ENCODE measurements at places on chromosomes 16 and 17.

GRCh38 chr17:42362245-42362961 is 25.8 kb downstream of the STAT3 start:
- no peak overlapping the region for H3K4me3 ChIP-seq
- H3K27me3 ChIP-seq: no peaks in the 10 kb centered on the region
- H3K27ac ChIP-seq: peak overlapping the region; percentile 43
- DNase-seq: peak; percentile 50
- peaks cover 97% of the 10 kb centered on the region for H3K4me1 ChIP-seq
- no peaks in the 10 kb centered on the region for H3K36me3 ChIP-seq

GRCh38 chr16:26816885-26817571 is 249.7 kb upstream of the C16orf82 start:
- no peaks in the 10 kb centered on the region for H3K36me3 ChIP-seq
- no peaks in the 10 kb centered on the region for H3K27me3 ChIP-seq
- no peak overlapping the region for H3K27ac ChIP-seq
- H3K4me1 ChIP-seq: no peaks in the 10 kb centered on the region

DNA sequence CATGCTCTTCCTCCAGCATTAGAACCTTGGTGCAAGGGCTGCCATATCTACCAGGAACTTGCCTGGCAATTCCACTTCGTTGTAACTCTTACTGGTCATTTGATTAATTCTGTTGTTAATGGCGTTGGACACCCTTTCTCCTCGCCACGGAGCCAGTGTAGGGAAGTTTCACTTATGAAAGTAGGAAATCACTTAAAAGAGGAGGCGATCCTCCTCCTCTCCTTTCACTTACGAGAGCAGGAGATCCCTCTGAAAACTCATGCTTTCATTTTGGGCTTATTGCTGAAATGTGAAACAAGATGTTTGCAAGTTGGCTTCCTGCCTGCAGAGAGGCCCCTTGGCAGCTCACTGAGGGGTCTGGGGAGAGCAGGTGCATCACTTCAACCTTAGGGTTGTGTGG is 226.0 kb downstream of the SNX29 start:
- no peaks in the 10 kb centered on the region for H3K4me1 ChIP-seq
- no peak overlapping the region for H3K4me3 ChIP-seq
- DNase-seq: no peak
- no peak overlapping the region for H3K27ac ChIP-seq
- H3K27me3 ChIP-seq: no peaks in the 10 kb centered on the region

- no peaks in the 10 kb centered on the region for H3K27me3 ChIP-seq
- peak overlapping the region; percentile 70 for H3K27ac ChIP-seq
- DNase-seq: no peak
- H3K4me3 ChIP-seq: no peak overlapping the region
- H3K36me3 ChIP-seq: no peaks in the 10 kb centered on the region
These were observed 99.8 kb downstream of the PITPNC1 start for GRCh38 chr17:67476787-67477335.

DNA sequence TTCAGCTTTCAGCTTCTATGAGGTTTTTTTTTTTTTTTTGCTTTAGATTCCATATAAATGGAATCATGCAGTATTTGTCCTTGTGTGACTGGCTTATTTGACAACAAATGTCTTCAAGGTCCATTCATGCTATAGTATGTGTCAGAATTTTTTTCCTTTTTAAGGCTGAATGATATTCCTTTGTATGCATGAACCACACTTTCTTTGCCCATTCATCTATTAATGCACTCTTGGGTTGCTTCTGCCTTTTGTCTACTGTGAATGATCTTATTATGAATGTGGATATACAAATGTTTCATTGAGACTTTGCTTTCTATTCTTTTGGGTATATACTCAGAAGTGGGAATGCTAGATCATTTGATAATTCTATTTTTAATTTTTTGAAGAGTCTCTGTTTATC is 27.0 kb upstream of the LRRC75A start:
- H3K27me3 ChIP-seq: no peaks in the 10 kb centered on the region
- H3K36me3 ChIP-seq: no peaks in the 10 kb centered on the region
- no peak for DNase-seq
- H3K4me3 ChIP-seq: no peak overlapping the region
- no peak overlapping the region for H3K27ac ChIP-seq

DNA sequence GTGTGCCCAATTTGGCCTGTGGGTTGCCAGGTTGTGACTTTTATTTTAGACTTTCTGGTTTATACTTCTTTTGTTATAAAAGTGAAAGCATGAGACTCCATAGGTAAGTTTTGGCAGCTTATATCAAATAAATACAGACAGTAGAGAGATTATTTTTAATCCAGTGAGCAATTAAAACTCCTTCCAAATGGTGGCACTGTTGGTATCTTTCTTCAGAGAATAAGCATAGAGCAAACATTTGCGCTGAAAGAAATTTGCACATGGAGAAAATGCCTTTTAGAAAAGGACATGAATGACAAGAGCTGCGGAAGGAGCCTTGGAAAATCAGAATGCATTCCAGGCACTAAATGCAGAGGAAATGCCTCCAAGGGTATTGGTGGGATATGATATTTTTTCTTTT is 46.1 kb upstream of the DNAJA2 start:
- no peak for DNase-seq
- H3K36me3 ChIP-seq: no peaks in the 10 kb centered on the region
- H3K27ac ChIP-seq: no peak overlapping the region
- H3K4me1 ChIP-seq: no peaks in the 10 kb centered on the region

DNA sequence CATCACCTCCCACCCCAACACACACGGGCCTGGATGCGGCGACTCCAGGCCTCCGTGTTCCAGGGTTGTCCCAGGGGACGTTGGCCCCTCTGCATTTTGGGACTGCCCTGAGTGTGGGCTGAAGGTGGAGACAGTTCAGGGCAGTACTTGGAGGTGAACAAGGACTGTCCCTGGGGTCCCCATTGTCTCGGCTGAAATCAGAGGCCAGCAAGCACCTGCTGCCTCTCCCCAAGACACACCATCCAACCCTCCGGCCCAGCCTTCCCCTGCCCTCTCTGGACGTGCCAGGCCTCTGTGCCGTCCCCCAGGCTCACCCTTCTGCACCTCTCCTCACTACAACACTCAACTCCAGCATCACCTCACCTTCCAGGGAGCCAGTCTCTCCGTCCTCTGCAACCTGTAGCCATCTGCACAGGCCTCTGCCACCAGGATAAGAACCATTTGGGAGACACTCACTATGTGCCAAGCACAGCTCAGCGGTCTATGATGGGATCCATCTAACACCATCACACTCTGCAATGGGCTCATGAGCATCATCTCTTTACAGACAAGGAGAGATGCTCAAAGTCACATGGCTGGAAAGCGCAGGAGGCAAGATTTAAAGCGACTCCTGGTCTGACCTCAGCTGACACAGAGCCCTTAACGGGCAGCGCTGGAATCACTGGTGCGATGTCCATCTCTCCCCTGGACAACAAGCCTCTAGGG is 104.5 kb upstream of the SEC14L1 start:
- H3K4me3 ChIP-seq: no peak overlapping the region
- DNase-seq: no peak
- peaks cover 32% of the 10 kb centered on the region for H3K27me3 ChIP-seq
- no peaks in the 10 kb centered on the region for H3K36me3 ChIP-seq
- no peaks in the 10 kb centered on the region for H3K4me1 ChIP-seq

DNA sequence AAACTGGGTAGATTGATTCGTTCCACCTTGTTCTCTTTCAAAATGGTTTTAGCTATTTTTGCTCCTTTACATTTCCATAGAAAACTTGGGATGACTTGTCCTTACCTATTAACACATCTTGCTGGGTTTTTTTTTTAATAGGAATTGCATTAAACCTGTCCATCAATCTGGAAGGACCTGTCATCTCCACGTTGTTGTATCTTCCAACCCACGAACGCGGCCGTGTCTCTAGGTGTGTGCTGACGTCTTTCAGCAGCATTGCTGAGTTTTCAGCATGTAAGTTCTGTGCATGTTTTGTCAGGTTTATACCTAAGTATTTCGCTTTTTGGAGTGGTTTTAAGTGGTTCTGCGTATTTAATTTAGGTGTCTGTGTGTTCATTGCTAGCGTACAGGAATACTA is 60.4 kb upstream of the GNG13 start:
- H3K4me3 ChIP-seq: no peak overlapping the region
- H3K36me3 ChIP-seq: no peaks in the 10 kb centered on the region
- H3K27me3 ChIP-seq: no peaks in the 10 kb centered on the region
- no peak overlapping the region for H3K27ac ChIP-seq
- no peaks in the 10 kb centered on the region for H3K4me1 ChIP-seq

DNA sequence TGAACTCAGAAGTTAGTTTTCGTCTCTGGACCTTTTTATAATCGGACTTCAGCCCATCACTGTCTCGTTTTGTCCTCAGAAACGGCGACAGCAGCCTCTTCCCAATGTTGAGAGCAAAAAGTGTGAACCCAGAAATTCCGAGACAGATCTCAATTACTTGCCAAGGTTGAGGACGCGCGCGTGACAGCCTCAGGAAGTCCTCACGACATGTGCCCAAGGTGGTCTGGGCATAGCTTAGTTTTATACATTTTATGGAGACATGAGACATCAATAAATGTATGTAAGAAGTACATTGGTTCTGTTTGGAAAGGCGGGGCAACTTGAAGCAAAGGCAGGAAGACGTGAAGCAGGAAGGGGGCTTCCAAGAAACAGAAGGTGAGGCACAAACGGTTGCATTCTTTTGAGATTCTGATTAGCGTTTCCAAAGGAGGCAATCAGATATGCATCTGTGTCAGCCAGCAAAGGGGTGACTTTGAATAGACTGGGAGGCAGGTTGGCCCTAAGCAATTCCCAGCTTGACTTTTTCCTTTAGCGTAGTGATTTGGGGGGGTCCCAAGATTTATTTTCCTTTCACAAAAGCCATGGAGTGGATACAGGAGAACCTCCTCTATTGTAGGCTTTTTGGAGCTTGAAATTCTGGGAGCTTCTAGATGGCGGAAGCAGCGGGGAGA is 583 bp upstream of the ZNF747 start:
- H3K4me3 ChIP-seq: peak overlapping the region; percentile 81
- DNase-seq: no peak
- H3K27me3 ChIP-seq: no peaks in the 10 kb centered on the region
- H3K4me1 ChIP-seq: peaks cover 41% of the 10 kb centered on the region

GRCh38 chr16:3959148-3959547 is 78.6 kb upstream of the CREBBP start:
- H3K27ac ChIP-seq: no peak overlapping the region
- H3K4me1 ChIP-seq: no peaks in the 10 kb centered on the region
- no peaks in the 10 kb centered on the region for H3K27me3 ChIP-seq
- H3K4me3 ChIP-seq: no peak overlapping the region
- peak; percentile 55 for DNase-seq

- H3K27ac ChIP-seq: peak overlapping the region; percentile 5
- DNase-seq: no peak
- no peaks in the 10 kb centered on the region for H3K36me3 ChIP-seq
- H3K4me1 ChIP-seq: peaks cover 55% of the 10 kb centered on the region
- H3K4me3 ChIP-seq: no peak overlapping the region
- no peaks in the 10 kb centered on the region for H3K27me3 ChIP-seq
These were observed 239.4 kb downstream of the MRTFB start for GRCh38 chr16:14310519-14310991.

GRCh38 chr17:81127526-81128177 is 37.7 kb upstream of the PVALEF start:
- peak overlapping the region; percentile 7 for H3K4me3 ChIP-seq
- no peaks in the 10 kb centered on the region for H3K36me3 ChIP-seq
- DNase-seq: no peak
- H3K4me1 ChIP-seq: no peaks in the 10 kb centered on the region
- no peak overlapping the region for H3K27ac ChIP-seq

DNA sequence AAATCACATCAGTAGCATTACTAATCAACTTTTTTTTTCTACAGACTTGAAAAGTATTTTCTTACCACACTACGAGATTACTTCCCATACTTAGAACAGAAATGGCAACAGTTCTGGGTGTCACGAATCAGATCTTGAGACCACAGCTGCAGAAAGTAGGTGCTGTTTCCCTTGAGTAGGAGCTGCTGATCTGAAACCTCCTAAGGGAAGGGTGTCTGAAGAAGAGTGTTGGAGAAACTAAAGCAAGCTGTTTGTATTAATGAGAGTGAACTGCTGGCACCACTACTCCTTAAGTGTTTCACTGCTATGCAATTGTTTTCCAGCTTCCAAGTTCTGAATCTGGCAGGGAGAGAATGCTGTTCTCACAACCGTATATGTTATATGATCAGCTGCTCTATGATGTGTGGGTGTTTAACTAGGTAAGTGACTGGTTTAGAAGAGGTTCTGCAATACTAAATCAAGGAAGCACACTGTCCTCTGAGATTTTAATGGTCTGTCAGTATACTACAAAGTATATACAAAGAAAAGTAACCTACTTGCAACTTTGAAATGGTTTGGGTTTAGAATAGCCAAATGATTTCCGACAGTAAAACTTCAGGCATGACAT is 3.3 kb downstream of the ZNF652 start:
- H3K4me3 ChIP-seq: no peak overlapping the region
- H3K4me1 ChIP-seq: peaks cover 52% of the 10 kb centered on the region
- H3K36me3 ChIP-seq: no peaks in the 10 kb centered on the region

DNA sequence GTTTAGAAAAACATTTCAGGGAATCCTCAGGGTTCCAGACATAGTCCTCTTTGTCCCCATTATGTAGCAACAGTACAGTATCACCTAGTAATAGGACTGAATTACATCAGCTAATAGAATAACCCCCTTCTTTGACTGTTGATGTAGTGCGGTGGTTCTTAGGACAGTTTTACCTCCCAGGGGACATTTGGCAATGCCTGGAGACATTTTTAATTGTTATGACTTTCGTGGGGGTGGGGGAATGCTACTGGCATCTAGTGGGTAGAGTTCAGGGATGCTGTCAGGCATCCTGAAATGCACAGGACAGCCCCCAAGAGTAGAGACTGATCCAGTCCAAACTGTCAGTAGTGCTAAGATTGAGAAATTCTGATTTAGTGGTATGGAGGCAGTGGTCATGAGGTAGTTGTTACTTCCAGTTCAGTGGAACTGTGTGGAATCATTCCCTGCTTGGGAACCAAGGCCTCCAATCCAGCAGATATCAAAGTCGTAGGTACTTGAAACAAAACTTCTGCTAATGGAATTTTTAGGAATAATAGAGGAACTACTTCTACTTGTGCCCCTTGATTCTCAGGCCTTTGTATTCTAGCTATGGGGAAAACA is 20.3 kb downstream of the NF1 start:
- H3K4me3 ChIP-seq: no peak overlapping the region
- no peaks in the 10 kb centered on the region for H3K27me3 ChIP-seq
- H3K4me1 ChIP-seq: no peaks in the 10 kb centered on the region
- H3K27ac ChIP-seq: no peak overlapping the region
- no peaks in the 10 kb centered on the region for H3K36me3 ChIP-seq

DNA sequence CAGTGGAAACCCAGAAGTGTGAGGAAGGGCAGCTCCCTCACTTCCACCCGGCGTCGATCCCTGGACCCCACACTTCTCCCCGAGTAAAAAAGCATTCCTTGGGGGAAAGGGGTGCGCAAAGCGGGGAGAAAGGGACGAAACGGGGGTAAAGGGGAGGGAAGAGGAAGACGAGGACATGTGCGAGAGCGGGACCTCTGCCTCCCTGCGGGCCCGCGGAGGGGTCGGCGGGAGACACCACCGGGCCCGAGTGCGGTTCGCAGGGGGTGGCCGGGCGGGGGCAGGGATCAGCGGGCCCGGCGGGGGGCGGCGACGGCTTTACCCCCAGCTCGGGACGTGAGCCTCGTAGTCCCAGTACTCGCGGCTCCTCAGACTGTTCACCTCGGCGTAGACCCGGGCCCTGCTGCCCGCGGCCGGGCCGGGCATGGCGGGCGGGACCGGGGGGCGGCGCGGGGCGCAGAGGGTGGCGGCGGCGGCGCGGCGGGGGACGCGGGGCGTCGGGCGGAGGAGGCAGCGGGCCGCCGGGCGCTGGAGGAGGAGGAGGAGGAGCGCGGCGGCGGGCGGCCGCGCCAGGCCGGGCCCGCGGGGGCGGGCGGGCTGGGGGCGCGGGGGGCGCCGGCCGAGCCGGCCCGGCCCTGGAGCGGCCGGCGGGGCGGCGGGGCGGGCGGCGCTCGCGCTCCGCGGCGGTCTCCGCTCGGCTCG is 443 bp downstream of the CSNK2A2 start:
- no peak overlapping the region for H3K27ac ChIP-seq
- H3K4me3 ChIP-seq: peak overlapping the region; percentile 88
- peaks cover 40% of the 10 kb centered on the region for H3K36me3 ChIP-seq
- no peak for DNase-seq
- peaks cover 18% of the 10 kb centered on the region for H3K4me1 ChIP-seq
- H3K27me3 ChIP-seq: no peaks in the 10 kb centered on the region

All from heart left ventricle (tissue), 16 donors.